ENCODE measurements at places on chromosomes 1 and 21.
A peak's percentile ranks its signal among the peaks of the same experiment; 100 is the strongest.

DNA sequence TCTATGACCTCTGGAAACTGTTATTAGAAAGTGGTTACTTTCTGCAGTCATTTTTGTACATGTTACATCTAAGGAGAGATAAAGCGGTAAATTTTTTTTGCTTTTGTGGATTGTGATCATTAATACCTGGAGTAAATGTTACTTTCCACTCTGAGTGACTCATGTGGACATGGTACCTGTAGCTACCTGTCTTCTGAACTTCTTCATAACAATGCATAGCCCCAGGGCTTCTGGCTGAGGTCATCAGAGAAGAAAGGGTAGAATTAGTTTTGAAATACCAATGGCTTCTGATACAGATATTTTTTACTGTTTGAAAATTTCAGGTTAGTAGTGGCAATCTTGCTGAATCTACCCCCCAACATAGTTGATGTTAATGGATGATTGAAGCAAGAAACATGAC is 489.3 kb downstream of the RWDD3 start:
- DNase-seq, result no peak

- no peak for DNase-seq
Measured at GRCh38 chr1:205317311-205317917, 4.1 kb downstream of the NUAK2 start.

DNA sequence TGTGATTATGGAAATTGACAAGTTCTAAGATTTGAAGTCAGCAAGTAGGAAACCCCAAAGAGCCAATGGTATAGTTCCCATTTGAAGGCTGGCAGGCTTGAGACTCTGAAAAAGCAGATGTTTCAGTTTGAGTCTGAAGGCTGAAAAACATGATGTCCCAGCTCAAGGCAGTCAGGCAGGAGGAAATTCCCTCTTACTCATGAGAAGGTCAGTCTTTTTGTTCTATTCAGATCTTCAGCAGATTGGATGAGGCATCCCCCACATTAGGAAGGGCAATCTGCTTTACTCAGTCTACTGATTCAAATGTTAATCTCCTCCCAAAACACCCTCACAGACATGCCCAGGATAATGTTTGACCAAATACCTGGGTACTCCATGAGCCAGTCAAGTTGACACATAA is 372.5 kb upstream of the ST6GALNAC5 start:
- no peak for DNase-seq

GRCh38 chr1:48019714-48020315 is 22.6 kb upstream of the TRABD2B start:
- no peak for DNase-seq

DNA sequence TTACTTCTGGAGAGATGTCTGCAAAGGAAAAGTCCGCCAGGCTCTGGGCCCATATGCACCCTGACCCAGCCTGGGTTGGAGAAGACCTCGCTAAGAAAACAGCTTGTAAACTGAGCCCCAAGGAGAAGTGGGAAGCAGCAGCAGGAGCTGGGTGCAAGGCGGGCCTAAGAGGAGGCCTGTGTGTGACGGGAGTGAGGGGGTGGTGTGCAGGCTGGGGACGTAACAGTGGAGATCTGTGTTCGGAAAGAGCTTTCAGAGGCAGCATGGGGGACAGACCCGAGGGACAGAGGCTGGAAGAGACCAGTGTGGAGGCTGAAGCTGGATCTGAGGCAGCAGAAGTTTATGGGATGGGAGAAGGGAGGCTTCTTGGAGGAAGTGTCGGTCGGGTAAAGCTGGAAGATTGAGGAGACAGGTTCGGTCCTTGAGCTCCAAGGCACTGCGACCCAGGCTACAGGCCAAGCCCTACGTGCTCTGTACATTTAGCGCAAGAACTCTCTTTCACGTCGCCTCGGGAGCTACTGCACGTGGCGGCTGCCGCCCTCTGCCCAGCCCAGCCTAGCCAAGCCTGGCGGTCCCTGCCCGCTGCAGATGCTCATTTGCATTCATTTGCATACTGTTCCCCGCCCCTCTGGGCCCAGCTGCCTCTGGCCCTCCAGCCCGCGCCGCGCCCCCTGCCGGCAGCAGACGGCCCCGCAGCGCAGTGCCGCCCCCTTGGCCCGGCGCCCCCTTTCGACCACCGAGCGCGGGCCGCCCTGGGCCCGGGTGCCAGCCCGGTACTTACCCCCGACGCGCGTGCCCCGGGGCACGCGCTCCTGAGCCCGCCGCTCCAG is 6.3 kb downstream of the HPCA start:
- no peak for DNase-seq

DNA sequence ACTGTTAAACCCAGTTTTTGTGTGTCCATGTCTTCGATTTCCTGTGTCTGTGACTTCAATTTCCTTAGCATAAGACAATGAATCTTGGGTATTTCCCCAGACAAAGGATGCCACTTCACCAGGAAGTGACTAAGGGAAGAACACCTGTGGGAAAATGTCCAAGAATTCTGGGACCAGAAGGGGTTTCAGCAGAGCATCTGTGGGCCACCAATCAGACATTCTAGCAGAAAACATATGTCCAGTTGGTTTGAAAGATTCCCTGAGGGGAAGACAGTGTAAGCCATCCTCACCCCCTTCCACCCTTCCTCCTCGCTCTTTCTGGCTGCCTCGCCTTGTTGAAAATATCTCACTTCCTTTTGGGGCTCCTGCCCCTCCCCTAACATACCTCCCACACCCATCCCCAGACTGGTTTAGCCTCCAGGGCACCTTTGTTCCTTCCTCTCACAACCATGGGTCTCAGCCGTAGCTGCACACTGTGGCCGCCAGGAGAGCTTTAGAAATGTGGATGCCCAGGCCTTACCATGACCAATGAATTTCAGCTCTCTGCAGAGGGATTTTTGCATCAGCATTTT is 25.5 kb upstream of the IFNAR1 start:
- DNase-seq, result peak; percentile 62

DNA sequence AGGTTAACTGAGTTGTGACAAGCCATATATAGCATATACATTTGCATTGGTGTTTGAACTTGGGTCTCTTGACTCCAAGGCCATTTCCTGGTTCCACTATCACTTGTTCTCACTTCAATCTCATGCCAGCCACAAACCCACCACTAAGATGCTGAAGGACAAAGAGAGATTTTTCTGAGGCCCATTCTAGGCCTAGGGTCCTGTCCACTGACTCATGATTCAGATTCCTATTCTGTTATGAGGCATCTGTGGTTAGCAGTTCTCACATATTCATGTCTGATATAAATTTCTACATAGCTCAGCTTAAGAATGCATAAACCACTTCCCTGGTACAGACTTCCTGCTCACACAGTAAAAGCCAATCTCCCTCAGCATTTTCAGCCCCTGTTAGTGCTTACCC is 326.1 kb upstream of the BEND5 start:
- no peak for DNase-seq

DNA sequence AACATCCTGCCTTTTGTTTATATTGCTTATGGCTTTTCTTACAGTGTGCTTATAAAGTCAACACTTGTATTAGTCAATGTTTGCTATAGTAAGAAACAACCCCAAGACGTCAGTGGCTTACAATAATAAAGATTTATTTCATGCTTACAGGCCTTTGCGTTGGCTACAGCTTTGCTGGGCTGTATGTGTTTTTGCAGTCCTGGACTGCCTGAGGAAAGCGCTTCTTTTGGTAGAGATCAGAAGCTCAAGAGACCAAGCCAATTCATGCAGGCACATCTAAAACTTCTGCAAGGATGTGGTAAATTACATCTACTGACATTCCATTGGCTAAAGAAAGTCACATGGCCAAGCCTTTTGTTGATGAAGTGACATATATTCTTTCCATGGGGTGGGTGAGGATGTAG is 17.5 kb upstream of the PRKAA2 start:
- no peak for DNase-seq

- DNase-seq, result no peak
Measured at GRCh38 chr1:235075048-235075776, 53.4 kb downstream of the TOMM20 start.

- DNase-seq, result no peak
Measured at GRCh38 chr1:180287988-180288705, 58.1 kb downstream of the LHX4 start.

DNA sequence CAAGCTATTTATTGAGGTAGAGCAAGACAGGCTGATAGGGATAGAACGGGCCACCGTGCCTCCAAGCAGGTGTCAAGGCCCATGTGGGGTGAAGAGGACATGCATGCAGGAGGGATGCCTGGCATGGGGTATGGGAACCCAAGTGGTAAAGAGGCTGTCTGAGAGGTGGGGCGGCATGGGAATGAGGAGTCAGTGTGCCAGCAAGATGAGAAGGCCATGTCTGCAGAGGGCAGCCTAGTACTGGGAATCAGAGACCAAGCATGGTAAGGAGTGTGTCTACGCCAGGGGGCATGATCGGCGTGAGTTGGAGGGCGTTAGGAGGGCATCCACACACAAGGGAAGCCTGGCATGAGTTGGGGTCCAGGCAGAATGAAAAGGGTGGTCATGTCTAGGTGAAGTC is 303.7 kb upstream of the PLD5 start:
- no peak for DNase-seq

DNA sequence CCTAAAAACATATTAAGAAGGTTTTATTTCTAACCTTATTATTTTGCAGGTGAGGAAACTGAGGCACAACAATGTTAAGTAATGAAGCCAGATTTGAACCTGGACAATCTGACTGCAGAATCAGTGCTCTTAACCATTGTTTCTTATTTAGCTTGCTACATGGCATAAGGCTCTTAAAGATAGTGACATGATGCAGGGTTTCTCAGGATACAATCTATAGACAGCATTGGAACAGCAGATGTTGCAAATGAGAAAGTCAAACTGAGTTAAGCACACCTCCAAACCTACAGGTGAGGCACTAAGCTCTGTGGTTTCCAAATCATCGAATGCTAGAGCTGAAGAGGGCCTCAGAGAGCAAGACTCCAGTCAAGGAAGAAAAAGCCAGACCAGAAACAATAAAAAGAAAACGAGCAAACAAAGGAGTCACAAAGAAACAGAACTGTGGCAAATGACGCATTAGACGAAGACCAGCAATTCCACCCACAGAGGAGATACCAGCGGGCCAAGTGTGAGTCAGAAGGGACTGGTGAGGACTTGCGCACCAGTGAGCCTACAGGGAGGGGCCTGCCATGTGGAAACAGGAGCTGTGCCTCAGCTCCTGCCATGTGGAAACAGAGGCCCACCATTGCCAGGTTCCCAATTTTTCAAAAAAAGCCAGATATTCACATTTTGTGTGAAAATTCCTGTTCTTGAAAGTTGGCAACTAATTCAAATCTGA is 14.4 kb downstream of the CD58 start:
- DNase-seq, result no peak

- DNase-seq, result no peak
Measured at GRCh38 chr1:97070376-97070775, 348.8 kb downstream of the PTBP2 start.

DNA sequence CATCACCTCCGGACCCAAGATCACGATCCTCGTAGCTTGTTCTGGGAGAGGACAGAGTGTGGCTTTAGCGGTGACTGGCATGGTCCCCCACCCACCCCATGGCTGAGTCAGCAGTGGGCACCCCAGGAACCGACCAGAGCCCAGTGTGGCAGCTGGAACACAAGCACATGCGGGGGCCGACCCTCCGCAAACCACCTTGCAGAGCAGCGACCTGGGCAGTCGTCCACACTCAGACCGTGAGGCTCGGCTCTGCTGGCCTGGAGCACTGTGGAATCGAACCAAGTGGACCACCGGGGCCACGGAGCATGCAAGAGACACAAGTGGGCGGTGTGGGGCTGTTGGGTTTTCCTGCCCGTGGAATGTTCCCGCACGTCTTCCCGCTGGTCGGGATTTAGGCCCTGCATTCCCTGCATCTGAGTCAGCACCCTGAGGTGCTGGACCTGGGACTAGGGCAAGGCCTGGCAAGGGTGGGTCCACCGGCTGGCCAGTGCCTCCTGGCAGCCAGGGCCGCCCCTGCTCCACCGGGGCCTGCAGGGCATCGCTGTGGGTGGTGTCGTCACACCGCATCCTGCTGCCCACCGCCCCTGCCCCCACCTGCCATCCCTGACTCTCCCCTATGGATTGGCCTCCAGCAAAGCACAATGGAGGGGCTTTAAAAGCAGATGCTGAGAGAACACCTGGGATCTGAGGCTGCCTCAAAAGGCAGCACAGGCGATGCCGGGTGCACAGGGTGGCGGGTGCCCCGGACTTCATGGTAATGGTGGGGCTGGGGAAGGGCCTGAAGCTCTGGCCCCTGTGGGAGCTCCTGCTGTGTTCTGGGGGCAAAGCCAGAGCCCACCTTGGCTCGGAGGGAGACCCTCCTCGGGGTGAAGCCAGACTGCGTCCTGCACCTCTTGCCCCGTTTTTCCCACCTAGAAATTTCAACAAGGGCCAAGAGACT is 18.5 kb downstream of the MORN1 start:
- no peak for DNase-seq

GRCh38 chr1:150820730-150821512 is 12.9 kb upstream of the CTSK start:
- no peak for DNase-seq

DNA sequence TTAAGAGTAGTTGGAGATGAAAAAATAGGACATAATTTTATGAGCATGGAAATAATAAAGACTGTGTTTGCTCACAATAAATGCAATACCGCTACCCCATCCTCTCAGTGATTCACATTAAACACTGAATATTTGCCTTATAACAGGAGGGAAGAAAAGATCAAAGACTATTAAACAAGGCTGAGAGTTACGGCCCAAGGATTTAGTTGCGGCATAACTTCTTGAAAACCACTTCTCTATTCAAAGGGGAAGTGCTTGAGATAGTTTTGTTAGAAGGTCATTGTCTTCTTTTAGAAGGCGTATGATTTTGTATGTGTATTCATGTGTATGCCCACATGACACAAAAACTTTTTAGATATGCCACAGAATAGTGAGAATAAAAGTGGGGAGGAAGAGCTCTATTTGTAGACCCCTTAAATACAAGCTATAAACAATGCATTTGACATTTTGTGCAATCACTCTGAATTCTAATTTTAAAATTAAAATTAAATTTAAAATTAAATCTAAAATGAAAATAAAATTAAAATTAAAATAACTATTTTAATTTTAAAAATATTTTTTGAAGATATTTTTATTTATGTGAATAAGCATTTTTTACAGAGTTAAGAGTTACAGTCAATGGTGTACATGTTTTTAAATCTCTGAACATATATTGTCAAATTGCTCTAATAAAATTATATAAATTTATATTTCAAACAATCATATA is 986.6 kb upstream of the ADAMTS5 start:
- DNase-seq, result peak; percentile 13

DNA sequence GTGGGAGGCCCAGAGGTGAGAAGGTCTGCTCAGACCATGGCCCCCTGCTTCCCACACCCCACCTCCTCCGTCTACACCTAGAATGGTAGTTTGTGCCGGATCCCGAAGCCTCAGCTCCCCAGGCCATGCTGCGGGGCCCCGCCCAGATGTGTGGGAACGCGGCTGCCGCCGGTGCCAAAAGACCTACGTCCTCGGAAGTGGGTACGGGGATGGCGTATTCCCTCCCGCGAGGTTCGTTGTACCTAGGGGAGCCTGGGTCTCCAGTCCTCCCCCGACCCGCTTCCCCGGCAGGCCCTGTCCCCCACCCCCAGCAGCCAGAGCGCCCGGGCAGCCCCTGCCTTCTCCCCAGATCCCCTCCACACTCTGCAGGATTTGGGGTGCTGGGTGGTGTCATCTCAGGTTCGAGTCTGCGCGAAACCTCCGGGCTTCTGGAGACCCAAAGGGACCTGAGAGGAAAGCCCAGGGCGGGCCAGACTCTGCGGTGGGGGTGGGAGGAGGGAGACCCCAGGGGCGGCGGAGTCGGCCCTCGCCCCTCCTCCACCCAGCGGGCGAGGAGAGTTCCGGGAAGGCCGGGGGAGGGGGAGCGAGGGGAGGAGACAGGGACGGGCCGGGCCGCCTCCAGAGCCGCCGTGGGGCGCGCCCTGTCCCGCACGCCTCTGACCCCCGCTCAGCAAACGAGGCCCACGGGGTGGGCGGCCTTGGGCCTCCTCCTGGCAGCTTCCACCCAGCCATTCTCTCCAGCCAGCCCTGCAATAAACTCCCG is 6.2 kb upstream of the PRDM16 start:
- DNase-seq, result no peak

GRCh38 chr1:244137276-244137675 is 86.2 kb downstream of the ZBTB18 start:
- no peak for DNase-seq
